ENCODE measurements at places on chromosomes 6 and 20.

GRCh38 chr6:24554474-24554873 lies 59.7 kb downstream of the ALDH5A1 start:
- no peak for DNase-seq

- DNase-seq: peak; percentile 9
Observed at GRCh38 chr20:25294459-25295385, 46.8 kb downstream of the PYGB start.

DNA sequence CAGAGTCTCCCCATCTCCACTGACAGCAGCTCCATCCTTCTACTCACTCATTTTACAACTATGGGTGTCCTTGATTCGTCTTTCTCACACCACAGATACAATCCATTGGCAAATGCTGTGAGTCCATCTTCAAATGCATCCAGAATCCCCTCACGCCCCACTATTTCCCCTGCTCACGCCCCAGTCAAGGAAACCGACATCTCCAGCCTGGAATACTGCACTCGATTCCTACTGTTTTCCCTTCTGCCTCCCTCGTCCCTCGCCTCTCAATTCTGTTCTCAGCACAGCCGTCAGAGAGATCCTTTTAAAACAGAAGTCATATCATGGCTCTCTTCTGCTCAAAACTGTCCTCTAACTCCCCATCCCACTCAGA lies 4.7 kb downstream of the HLA-B start:
- no peak for DNase-seq

- no peak for DNase-seq
Observed at GRCh38 chr20:48352042-48352441, 475.8 kb downstream of the PREX1 start.

DNA sequence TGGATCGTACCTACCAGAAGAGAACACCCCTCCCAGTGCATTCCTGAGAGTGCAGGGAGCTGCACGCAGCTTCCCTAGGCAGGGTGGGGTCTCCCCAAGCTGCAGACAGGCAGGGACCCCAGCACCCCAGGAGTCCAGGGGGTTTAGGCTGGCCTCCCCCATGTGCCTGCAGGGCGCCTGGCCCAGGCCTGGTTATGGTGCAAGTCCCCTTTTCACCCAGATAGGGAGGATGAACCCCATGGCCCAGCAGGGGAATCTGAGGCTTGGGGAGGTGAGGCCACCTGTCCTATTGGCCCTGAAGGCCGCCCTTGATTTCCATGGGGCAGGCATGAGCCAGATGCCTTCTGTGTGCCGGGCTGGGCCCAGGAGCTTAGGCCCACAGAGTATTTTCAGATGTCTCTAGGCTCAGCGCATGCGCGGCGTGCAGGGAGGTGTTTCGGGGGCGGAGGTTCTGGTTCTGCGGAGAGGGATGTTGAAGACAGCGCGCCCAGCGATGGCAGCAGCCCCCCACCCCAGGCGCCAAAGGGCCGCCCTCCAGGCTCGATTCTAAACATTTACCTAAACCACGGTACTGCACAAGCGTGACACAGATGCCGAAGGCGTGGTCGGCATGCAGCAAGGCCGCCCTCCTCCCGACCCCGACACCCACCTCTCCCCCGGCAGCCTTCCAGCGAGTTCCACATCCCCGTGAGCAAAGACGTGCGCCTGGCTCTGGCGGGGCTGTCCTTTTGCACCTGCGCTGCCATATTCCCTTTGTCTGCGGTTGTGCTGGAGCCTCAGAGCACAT lies 29.4 kb downstream of the COL20A1 start:
- peak; percentile 14 for DNase-seq

DNA sequence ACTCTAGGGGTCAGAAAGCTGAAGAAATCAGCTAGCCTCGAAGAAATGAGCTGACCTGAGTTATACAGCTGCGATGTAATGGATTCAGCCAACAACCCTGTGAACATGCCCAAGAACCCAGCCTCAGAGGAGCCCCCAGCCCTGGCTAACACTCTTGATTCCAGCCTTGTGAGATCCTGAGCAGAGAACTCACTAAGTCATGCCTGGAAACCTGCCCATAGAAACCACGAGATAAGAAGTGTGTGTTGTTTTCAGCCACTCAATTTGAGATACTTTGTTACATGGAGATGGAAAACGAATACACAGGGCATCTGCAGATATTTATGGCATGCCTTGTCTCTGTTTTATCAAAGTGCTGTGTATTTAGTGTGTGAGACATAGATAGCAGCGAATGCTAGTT lies 265.2 kb downstream of the QKI start:
- no peak for DNase-seq

GRCh38 chr6:154550779-154551178 lies 40.3 kb upstream of the CNKSR3 start:
- no peak for DNase-seq

- DNase-seq: no peak
Observed at GRCh38 chr6:139253656-139254055, 38.1 kb downstream of the TXLNB start.

DNA sequence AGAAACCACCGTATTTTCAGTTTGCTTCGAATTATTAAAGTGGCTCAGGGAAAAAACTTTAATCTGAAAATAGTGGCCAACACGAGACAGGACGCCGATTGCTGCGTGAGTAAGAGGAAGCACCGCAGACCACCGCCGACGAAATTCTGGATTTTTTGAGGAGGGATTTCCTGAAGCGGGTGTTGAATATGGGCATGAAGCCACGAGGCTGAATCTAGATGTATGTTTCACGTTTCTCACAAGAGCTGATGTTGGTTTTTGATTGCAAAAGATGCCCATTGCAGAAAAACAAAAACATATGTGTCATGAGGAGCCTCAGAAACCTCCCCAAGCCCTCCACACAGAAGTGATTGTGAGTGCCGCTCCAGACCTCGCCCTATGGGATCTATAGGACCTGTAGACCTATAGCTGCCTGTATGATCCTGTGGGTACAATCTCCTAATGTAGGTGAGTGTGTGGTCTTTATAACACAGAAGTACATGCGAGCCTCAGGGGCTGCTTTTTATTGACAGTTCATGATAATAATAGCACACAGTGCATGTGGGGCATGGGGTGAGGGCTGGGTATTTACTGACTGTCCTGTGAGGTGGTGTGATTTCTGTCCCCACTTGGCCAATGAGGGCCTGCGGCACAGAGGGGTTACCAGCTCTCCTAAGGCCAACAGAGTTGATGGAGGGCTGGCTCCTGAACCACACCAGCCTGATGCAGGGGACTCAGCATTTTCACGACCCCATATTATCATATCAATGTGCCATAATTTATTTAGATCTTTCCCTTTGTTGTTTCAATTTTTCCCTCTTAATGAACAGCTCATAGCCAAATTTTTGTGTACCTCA lies 243.9 kb downstream of the DLL1 start:
- DNase-seq: no peak

- no peak for DNase-seq
Observed at GRCh38 chr6:53703047-53703446, 37.5 kb upstream of the KLHL31 start.

- DNase-seq: no peak
Observed at GRCh38 chr6:136926383-136926782, 4.3 kb downstream of the SLC35D3 start.

- no peak for DNase-seq
Observed at GRCh38 chr6:128504003-128504654, 16.3 kb downstream of the PTPRK start.

DNA sequence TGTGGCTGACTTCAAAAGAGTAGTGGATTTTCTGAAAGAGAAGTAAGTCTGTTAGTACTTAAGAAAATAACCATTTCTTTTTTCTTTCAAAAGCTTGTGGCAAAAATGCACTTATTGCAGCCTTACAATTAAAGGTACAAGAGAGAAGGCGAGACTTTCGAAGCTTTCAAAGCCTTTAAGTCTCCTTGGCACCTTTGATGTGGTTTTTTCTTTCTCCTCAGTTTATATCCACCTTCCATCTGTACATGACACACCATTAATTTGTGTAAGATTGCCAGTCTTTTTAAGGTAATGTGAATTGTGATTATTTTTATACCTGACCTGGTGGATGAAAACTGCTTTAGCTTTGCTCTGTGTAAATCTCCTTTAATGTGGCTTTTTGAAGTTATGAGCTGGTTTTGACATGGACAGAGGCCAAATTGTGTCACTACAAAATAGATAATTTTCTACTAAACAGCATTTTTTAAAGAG lies 466.1 kb downstream of the CDKAL1 start:
- no peak for DNase-seq

- DNase-seq: no peak
Observed at GRCh38 chr20:20318365-20319161, 49.3 kb upstream of the INSM1 start.

DNA sequence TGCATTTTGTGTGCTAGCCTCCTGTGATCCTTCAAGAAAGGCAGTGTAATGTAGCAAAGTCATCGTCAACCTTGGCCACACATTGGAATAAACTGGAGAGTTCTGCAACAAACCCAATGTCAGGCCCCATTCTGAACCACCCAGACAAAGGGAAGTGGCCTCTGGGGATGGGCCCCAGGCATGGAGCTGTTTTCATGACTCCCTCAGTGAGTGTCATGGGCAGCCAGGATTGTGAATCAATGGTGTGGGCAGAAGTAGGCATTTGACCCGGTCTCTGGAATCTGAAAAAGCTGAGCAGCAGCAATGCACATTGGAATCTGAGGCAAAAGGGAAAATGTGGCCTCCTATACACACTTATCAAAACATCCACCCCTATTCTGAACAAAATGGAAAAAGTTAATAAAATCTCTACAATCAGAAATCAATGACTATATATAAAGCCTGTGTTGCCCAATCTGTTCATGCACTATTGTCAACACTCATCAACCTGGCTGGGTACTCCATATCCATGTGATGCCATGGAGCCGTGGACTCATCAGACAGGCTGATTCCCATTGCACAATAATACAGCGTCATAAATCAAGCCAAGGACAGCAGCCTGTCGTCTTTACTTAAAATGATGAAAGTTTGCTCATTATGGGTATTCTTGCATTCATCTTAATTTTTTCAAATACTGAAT lies 134.9 kb upstream of the STMND1 start:
- no peak for DNase-seq

- peak; percentile 22 for DNase-seq
Observed at GRCh38 chr20:38165089-38165965, at the start of gene TGM2. TSS of gene TGM2 (minus strand) at chr20:38165270. CDS start at chr20:38165198, 72 bp downstream.

DNA sequence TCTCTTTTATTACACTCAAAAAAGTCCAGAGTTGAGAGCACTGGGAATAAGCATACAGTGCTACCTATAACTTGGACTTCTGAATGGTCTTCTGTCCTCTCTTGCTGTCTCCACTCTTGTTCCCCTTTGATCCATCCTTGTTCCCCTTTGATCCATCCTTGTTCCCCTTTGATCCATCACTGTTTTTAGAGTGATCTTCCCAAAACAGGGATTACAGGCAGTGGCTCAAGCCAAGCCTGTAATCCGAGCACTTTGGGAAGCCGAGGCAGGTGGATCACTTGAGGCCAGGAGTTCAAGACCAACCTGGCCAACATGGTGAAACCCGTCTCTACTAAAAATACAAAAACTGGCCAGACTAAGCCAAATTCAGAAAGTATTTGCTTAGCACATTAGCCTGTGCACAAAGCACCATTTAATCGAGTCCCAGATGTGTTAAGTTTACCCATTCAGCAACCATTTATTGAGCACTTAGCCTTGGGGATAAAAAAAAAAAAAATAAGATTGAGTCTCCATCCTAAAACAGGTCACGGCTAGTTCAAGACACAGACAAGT lies 65.0 kb upstream of the NHSL1 start:
- DNase-seq: no peak

DNA sequence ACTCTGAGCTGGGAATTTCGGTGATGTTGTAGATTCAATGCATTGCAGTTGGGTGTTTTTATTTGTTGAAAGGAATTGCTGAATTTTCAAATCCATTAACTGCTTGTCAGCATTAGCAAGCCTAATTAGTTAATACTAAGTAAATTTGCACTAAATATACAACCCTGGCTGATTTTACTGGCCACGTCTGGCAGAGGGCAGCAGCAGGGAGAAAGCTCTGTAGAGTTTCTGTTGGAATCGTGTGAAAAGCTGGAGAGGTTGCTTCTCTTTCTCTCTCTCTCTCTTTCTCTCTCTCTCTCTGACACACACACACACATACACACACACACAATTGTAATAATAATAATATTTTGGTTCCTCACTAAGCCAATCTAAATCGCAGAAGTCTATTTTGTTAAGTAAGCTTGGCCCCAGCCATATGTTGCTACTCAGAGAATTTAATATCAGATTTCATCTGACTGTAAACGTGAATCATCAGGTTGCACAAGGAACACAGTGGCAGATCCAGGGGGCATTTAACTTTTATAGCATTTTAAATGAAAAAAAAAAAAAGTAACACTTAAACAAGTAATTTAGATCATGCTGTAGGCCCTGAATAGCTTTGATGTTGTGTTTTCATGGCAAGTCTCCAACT lies 289.5 kb downstream of the ESR1 start:
- no peak for DNase-seq

- peak; percentile 28 for DNase-seq
Observed at GRCh38 chr6:6699741-6700367, 111.3 kb downstream of the LY86 start.

GRCh38 chr6:115617031-115617430 lies 443.7 kb downstream of the FRK start:
- DNase-seq: no peak

GRCh38 chr6:2523061-2523460 lies 227.7 kb downstream of the MYLK4 start:
- no peak for DNase-seq

DNA sequence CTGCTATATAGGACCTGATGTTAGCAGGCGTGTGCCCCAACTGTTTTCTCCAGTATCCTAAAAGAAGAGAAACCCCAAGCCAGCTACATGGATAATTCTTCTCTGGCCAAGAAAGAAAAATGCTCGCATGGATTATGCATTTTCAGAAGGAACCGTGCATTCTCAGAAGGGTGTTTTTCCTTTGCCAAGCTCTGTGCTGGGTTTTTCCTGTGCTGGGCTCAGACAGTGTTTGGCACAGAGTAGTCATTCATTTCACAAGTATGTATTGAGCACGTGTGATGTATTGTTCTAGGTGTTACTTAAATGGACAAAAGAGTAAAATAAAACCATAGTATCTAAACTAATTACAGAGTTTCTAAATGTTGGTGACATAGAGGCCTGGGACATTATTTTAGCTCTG lies 62.7 kb upstream of the ZNF133 start:
- DNase-seq: no peak

DNA sequence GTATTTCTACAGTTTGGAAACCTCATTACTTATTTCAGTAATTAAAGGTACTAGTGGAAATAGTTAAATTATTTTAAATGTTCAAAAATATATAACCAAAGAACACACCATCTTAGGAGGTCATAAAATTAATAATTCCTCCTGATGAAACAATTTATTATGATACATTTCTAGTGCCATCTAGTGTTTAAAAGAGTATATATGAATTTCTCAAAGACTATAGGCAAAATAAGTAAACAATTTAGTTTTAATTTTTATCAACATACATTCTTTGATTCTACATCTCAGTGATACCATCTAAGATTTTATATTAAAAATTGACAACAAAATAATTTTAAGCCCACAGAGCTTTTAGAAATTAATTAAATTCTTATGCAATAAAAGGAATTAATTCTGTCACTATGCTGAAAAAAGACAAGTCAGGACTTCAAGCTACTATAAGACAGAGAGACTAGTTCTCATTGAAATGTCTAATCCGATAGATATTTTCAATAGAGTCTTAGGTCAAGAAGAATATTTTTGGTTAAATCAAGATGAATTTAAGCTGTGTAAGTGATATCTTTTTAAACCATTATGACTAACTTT lies 107.8 kb upstream of the RNF217 start:
- DNase-seq: no peak
